Activated T-cell treated with anti-CD3 and anti-CD28 coated beads, Interleukin-2, amount 50 U/mL, for 72 hours (primary cell): ENCODE measurements at places on chromosomes 4 and X. TPM values are rescaled to one million over a fixed set of nuclear protein-coding genes. Genes with fewer than 3 reads are reported as not detected.

AADAT gene
- total RNA-seq = not detected

TMEM187 gene
- 9.1 TPM for total RNA-seq

DNA sequence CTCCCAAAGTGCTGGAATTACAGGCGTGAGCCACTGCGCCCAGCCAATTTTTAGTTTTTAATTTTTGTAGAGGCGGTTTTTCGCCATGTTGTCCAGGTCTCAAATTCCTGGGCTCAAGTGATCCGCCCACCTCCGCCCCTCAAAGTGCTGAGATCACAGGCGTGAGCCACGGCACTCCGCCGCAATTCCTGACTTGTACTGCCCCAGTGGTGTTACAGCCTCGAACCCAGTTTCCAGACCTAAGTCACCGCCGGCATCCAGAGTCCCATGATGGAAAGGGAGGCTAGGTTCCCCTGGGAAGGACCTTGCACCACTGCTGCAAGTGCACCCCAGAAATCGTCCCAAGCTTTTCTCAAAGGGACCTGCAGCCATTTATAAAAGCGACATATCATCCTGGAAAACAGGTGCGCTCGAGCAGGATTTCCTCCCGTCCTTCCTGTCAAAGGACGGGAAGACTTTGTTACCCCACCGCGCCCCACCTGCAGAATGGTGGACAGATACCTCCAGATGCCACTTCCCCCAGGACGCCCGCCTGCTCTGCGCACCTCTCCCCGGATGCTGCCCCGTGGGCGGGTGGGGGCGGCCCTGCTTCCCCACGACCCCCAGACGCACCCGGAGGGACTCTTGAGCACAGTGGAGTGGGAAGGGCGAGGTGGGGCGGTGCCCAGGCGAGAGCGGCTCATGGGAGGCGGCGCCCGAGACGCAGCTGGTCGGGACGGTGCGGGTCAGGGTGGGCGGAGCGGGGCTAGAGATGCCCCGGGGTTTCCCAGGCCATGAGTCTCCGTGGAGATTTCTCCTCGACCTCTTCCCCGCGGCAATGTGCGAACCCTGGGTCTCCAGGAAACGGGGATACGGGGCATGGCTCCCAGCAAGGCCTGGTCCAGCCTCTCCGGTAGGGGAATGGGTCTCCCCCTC is 947 bp upstream of the RPL10 start:
- DNase-seq = peak; percentile 75

RRH gene
- total RNA-seq = 0.99 TPM

TCEAL6 gene
- total RNA-seq = 0.25 TPM

DNA sequence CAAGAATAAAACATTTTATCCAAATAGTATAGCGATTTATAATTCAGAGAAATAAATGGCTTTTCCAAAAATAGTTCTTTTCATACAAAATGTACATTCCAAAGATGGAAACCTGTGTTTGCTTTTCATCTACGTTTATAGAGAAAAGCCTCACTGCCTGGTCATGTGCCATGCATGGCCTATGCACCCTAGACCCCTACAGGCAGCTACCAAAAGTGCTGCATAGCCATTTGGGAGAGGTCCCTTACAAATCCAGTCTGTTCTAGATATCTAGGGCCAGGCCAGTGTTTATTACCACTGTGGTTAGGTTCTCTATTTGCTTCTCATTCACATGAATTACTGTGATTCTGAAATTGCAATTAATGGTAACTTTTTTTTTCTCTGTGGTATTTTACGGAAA is 17.2 kb downstream of the HMGB2 start:
- DNase-seq = no peak

DNA sequence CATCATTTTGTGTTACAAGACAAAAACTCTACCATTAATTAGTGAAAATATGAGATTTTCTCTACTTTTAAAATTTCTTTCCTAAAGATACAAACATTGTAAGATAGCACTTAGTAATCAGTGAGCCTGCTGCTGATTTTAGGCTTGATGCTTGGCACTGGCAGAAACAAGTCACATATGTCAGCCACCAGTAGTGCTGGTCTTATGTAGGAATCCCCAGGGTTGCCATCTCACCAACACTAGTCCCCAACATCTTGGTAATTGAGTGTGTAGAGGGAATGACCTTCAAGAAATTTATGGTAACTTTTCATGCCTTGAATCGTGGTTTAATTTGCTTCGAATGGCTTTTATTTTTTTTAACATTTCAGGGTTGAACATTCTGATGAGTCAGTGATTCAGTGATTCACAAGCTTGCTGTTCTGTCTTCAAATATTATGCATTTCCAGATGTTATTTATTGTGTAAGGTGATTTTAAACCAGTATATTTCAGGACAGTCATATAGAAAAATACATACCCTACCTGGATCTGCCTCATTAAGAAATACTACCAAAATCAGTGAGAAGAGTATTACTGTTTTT is 11.9 kb downstream of the EXOC1 start:
- no peak for DNase-seq

SORCS2 gene
- total RNA-seq = 0.05 TPM

GRCh38 chrX:8731559-8732395 is at the start of gene ANOS1:
TSS of gene ANOS1 (minus strand) at chrX:8732137. CDS start at chrX:8732036, 101 bp downstream.
- no peak for DNase-seq

MGARP gene
- total RNA-seq = not detected
